ENCODE measurements at places on chromosomes 5 and 9. TPM values are rescaled to one million over a fixed set of nuclear protein-coding genes. Genes with fewer than 3 reads are reported as not detected.

EDIL3 gene
- total RNA-seq = 2.5 TPM

FGF18 gene
- 0.15 TPM for total RNA-seq

EFNA5 gene
- 4.8 TPM for total RNA-seq

RLN2 gene
- not detected for total RNA-seq

NR2F1 gene
- 2.9 TPM for total RNA-seq

PPP2R2B gene
- total RNA-seq = 1.3 TPM

ATP6V0E1 gene
- total RNA-seq = 192 TPM
